Stimulated activated CD8-positive, alpha-beta memory T cell treated with anti-CD3 and anti-CD28 coated beads, Interleukin-7, amount 100 ng/mL, for 24 hours (primary cell): ENCODE measurements at places on chromosomes 11 and 22.
A peak's percentile ranks its signal among the peaks of the same experiment; 100 is the strongest.

DNA sequence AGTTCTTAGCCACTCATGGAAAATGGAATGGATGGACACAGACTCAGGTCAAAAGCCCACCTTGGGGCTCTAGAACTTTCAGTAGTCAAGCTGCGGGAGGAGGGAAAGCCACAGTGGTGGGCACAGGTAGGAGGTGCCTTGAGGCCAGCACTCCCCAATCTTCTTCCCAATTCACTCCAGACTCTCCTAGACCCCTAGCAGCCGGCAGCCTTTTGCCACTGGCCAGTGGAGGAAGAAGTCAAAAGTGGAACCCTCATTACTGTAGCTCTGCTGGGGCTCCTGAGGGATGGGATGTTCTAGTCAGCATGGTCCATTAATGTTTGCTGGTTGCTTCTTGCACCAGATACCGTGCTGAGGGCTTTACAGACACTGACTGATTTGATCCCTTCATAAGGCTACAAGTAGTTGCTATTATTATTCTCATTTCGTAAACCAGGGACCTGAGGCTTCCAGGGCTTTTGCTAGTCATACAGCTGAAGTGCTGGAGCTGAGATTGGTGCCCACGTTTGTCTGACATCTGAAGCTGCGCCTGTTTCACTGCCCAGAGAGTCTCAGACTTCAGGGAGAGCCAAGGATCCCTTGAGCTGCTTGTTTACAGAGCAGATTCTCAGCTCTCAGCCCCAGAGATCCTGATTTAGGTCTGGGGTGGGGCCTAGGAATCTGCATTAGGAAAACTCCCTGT, 1.1 kb downstream of the UCP3 start:
- no peak for DNase-seq

DNA sequence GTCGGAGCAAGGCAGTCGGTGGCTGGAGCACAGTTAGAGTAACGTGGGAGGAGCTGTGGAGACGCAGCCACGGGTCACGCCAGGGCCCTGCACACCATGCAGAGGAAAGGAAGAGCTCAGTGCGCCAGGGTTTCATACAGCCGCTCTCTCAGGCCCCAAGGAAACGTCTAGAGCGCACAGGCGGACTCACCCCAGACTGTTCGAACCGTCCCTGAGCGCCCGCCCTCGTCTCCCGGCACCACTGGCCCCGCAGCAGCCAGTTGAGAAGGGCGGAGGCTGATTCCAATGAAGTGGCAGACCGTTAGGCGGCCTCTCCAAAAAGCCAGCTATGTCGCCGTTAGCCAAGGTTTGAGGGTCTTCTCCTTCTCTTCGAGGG, 483 bp upstream of the HYLS1 start:
- DNase-seq, result no peak

DNA sequence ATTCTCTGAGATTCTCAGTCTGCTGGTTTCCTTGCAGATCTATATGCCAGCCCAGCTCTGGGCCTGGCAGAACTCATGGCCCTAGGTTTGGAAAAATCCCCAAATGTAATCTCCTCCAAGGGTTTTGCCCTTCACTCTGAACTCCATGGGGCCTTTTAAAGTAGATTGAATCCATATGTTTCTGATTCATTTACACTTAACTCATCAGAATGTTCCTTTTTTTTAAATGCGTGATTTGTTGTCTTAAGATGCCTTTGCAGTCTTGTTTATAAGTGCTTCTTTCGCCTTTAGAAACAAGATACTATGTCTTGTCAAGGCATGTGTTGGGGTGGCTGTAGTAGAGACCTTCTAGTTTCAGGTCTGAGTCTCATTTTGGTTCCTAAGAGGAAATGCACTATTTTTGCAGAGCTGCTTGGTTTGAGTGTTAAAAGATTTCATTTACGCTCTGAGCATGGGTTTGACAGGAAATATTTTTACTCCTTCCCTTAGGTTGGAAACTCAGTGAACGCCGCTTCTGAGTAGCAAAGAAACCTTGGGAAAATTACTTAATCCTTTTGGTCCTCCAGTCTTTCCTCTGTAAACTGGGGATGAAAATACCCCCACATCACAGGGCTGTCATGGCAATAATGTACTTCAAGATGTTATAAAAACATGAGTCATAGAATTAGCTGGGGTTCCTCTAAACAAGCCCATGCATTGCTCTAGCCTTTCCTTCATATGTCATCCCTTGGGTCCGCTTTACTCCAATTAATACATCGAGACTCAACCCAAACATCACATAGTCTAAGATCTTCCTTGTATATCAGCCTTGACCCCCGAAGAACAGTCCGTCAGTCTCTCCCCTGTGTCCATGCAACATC, 83.5 kb downstream of the SNX19 start:
- no peak for DNase-seq

GRCh38 chr11:23674866-23675265, 814.6 kb upstream of the CCDC179 start:
- no peak for DNase-seq

DNA sequence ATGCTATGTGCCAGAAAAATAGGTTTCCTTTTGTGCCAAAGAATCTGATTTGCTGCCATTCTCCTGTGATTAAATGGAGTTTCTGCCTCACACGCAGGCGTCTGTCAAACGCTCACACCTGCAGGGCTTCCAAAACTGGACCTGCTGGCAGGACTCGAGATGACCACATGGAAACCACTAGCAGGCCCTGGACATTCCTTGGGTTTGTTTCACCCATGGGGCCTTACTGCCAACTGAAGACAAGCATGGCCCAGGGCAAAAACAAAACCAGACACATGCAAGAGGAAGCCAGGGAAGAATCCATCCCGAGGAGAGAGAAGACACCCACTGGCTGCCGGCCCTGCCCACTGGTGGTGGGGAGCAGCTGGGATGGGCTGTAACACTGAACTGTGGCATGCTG, 55.9 kb upstream of the MN1 start:
- no peak for DNase-seq

GRCh38 chr11:41102471-41102870, 357.0 kb downstream of the LRRC4C start:
- DNase-seq, result no peak

GRCh38 chr22:27507935-27508526, 293.5 kb downstream of the MN1 start:
- no peak for DNase-seq

GRCh38 chr11:103881584-103881983, 154.9 kb upstream of the DDI1 start:
- DNase-seq, result no peak

DNA sequence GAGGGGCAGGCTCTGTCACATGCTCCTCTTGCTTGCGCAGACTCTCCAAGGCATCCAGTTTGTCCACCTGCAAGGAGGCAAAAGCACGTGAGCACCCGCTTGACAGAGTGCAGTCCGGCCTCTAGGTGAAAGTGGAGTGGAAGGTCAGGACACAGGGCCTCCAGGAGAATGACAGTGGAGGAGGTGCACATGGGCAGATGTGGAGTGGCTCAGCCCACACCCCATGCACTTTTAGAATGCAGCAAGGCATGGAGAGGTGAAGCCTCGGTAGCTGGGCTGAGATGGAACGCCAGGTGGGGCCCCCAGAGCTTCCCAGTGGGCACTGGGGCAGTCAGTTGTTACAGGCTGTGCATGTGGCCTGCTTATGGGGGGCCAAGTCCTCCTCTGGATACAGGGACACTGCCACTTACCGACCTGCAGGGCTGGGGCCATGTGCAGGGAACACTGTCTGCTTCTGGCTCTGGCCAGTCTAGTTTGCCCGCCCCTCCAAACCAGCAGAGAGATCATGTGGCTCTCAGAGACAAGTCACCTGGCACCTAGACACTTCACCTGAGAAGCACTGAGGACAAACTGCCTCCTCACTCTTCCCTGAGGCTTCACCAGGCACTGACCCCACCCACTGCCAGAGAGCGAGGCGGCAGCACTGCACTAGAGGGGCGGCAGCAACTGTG, 2.3 kb upstream of the SLC25A1 start:
- DNase-seq, result no peak

- DNase-seq, result no peak
These were observed 19.5 kb downstream of the SYT13 start for GRCh38 chr11:45266676-45267020.

GRCh38 chr11:69199583-69200315, 44.0 kb downstream of the SMIM38 start:
- no peak for DNase-seq

DNA sequence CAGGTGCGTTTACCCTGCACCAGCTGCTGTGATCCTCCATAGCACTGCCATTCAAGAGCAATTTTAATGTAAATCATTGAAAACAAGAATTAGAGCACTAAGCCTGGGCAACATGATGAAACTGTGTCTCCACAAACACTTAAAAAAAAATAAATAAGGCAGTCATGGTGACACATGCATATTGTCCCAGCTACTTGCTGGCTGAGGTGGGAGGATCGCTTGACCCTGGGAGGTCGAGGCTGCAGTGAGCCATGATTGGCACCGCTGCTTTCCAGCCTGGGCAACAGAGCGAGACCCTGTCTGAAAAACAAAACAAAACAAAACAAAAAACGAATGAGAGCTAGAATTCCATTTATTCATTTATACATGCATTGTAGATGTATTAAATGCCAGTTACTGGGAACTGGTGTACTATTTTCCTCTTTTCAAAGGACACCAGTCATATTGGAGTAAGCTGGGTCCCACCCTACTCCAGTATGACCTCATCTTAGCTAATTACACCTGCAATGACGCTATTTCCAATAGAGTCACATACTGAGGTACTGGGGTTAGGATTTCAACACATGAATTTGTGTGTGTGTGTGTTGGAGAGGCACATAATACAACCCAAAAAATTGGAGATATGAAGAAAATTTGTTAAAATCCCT, 101.9 kb downstream of the MICAL2 start:
- DNase-seq, result no peak

GRCh38 chr11:94758666-94759065, 9.5 kb upstream of the AMOTL1 start:
- no peak for DNase-seq

DNA sequence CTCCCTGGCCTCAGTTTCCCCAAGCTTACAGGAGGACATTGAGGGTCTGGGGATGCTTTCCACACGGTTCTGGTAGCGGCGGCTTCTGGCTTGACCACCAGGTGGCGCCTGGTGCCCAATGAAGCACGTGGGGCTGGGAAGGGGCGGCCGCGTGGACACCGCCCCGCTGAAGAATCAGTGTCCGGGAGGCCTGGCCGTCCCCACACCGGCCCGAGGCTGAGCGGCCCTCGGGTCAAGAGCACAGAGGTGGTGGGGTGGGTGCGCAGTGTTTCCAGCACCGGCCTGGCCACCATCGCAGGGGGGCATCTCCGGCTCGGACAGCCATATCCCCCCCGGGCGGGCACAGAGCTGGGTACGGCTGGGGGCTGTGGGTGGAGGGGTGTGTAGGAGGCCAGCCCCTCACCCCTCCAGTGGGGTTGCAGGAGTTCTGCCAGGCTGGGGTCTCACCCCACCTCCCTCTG, 27.8 kb upstream of the PPARA start:
- peak; percentile 48 for DNase-seq

DNA sequence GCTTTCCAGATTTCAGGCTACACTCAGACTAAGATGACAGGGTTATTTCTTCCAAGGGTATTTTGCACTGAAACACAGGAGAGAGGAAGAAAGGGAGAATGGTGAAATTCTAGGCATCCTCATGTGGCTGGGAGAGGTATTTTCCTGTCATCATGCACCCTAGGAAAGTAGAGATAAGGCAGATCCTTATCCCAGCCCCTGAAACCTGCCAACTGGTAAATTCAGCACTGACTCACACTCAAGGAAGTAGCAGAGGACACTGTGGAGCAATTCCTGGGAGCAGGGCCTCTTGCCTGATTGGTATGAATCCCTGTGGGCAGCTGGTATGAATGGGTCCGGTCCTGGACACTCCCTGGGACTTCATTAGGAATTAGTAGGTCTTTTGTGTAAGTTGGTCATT, 37.6 kb upstream of the SLC5A1 start:
- DNase-seq, result no peak

DNA sequence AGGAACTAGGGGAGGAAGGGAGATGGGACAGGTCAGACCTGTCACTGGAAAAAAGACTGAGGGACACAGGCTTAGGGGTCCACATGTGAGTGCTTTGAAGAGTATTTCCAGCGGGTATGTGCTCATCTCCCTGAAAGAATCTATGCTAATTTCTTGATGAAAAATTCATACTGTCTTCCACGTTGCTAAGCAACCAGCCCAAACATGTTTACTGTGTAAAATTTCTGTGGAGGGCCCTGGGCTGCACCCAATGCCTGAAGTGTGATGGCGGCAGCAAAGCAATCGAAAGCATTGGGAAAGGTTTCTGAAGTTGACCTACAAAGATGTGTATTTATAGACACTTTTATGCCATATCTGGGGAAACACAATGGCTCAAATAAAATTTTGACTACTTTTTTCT, 7.4 kb downstream of the SYT13 start:
- DNase-seq, result no peak

- no peak for DNase-seq
These were observed 14.1 kb downstream of the WNT7B start for GRCh38 chr22:45962756-45963324.

- no peak for DNase-seq
These were observed 200.3 kb upstream of the B3GAT1 start for GRCh38 chr11:134612140-134613030.

- no peak for DNase-seq
These were observed 43.1 kb downstream of the CCDC73 start for GRCh38 chr11:32751381-32751780.
